Upper lobe of right lung (tissue), 1 donor: ENCODE measurements at places on chromosomes 4 and X. TPM values are rescaled to one million over a fixed set of nuclear protein-coding genes. Genes with fewer than 3 reads are reported as not detected.

DNA sequence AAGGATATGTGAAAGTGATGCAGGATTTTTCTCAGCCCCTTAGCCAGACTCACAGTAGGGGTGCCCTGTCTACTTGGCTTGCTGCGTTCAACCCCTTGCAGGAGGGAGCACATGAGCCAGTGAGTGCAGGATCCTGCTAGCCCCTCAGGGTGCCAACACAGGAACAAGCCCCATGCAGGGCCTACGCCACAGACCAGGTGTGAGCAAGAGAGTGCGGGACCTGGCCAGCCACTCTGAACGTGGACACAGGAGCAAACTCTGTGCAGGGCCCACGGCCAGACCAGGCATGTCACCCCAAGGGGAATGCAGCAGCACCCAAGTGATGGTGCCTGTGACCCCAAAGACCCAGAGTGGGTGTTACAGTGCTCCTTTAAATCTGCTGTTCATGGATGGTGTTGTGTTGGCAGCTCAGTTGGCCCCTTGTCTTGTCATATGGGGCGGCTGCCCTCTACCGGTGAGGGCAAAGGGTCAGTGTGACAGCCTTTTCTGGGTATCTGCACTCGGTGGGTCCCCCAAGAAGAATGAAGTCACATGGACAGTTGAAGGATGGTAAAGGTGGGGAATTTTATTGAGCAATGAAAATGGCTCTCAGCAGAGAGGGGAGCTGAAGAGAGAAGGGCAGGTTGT is 188.4 kb upstream of the MAOA start:
- DNase-seq: no peak

DNA sequence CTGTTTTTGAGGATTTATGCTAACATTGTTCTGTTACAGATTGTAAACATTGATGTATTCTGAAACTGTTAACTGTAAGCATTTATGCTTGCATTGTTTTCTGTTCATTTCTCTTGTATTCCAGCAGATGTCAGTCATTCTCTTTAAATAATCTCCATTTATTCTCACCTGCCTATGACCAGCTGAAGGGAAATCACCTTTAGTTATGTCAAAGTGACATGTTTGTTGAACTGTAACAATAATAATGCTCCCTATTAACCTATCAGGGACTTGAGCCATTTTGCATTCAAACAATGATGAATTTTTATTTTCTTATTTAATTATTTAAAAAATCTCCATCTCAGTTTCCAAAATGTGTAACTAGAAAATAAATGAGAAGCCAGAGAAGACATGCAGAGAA is 58.0 kb downstream of the SPCS3 start:
- DNase-seq: no peak

- DNase-seq: no peak
Measured at GRCh38 chrX:123201720-123202119, 17.6 kb downstream of the GRIA3 start.

SOD3 gene
- 198 TPM for total RNA-seq
